Stomach (tissue), 19 donors: ENCODE measurements at places on chromosomes 16 and 17. TPM values are rescaled to one million over a fixed set of nuclear protein-coding genes. Genes with fewer than 3 reads are reported as not detected.

ETV4 gene
- 0.58 TPM for total RNA-seq

- H3K27ac ChIP-seq: no peak overlapping the region
- no peaks in the 10 kb centered on the region for H3K36me3 ChIP-seq
- no peaks in the 10 kb centered on the region for H3K27me3 ChIP-seq
Observed at GRCh38 chr17:81142301-81143199, 22.8 kb upstream of the PVALEF start.

DNA sequence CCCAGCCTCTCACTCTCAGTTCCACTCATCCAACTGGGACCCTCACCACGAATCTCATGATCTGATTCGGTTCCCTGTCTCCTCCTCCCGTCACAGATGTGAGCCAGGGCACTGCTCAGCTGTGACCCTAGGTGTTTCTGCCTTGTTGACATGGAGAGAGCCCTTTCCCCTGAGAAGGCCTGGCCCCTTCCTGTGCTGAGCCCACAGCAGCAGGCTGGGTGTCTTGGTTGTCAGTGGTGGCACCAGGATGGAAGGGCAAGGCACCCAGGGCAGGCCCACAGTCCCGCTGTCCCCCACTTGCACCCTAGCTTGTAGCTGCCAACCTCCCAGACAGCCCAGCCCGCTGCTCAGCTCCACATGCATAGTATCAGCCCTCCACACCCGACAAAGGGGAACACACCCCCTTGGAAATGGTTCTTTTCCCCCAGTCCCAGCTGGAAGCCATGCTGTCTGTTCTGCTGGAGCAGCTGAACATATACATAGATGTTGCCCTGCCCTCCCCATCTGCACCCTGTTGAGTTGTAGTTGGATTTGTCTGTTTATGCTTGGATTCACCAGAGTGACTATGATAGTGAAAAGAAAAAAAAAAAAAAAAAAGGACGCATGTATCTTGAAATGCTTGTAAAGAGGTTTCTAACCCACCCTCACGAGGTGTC is 26.6 kb downstream of the STH start:
- DNase-seq: no peak
- H3K27ac ChIP-seq: no peak overlapping the region
- peaks cover 64% of the 10 kb centered on the region for H3K36me3 ChIP-seq

OR1F1 gene
- total RNA-seq: not detected

UQCRC2 gene
- total RNA-seq: 702 TPM

DNA sequence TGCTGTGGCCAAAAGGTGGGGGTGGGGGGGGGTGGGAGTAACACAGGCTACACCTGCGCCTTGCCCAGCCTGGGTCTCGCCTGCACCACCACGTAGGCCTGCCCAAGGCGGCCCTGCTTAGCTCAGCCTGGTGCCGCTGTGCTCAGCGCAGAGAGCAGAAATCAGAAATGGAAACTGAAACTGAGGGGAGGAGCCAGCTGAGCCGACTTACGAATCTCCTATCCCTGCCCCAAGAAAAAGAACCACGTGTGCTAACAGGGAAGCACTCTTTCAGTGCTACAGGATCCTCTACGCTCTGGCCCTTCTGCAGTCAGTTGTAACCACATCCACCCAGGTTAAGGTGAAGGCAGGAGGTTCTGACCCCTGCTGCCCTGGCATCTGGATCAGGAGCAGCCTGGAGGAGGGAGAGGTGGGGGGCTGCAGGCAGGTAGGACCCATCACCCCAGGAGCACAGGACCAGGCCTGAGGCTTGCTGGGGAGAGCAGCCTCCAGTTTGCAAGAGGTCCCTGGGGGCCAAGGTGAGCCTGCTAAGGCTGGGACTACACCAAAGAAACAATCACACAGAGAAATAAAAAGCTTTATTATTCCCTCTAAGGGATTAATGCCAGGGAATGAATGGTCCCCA is at the start of gene DHX58:
Gene DHX58, minus strand, starts transcription at position 163 of the 625 bp plus-strand sequence. CDS start 822 bp downstream, outside the sequence.
- H3K4me3 ChIP-seq: peak within 1 kb of the TSS; percentile 61
- H3K36me3 ChIP-seq: peaks cover 61% of the 10 kb centered on the region
- peak within 1 kb of the TSS; percentile 96 for H3K27ac ChIP-seq
- H3K27me3 ChIP-seq: no peaks in the 10 kb centered on the region

TNFSF13 gene
- total RNA-seq: 40.0 TPM

DNA sequence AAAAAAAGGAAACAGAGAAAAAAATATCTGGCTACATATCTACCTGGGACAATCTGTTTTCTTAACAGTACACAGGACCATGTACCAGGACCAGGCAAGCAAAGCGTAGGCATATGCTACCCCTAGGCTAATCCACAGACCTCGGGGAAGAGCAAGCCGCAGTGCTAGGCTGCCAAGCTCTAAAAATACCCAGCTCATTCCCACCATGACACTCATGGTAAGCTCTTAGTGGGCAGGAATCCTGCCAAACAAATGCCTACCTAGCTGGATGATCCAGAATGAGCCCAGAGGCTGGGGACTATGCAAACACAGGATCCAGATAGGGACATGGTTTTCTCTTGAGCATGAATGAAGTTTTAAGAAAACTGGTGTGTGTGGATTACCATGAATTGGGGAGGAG is 95.6 kb downstream of the GRIN2A start:
- H3K4me1 ChIP-seq: peaks cover 16% of the 10 kb centered on the region
- no peaks in the 10 kb centered on the region for H3K36me3 ChIP-seq
- no peaks in the 10 kb centered on the region for H3K27me3 ChIP-seq
- no peak overlapping the region for H3K4me3 ChIP-seq
- DNase-seq: no peak

GRCh38 chr17:17108451-17109049 is 66.3 kb downstream of the MPRIP start:
- H3K4me1 ChIP-seq: peaks cover 80% of the 10 kb centered on the region
- peak overlapping the region; percentile 74 for H3K27ac ChIP-seq
- peaks cover 7% of the 10 kb centered on the region for H3K36me3 ChIP-seq
- no peak overlapping the region for H3K4me3 ChIP-seq
- peak; percentile 57 for DNase-seq

GRCh38 chr17:79000396-79001189 is 9.0 kb downstream of the CANT1 start:
- no peak overlapping the region for H3K27ac ChIP-seq
- no peak for DNase-seq
- no peak overlapping the region for H3K4me3 ChIP-seq
- peaks cover 60% of the 10 kb centered on the region for H3K4me1 ChIP-seq
- no peaks in the 10 kb centered on the region for H3K27me3 ChIP-seq

DNA sequence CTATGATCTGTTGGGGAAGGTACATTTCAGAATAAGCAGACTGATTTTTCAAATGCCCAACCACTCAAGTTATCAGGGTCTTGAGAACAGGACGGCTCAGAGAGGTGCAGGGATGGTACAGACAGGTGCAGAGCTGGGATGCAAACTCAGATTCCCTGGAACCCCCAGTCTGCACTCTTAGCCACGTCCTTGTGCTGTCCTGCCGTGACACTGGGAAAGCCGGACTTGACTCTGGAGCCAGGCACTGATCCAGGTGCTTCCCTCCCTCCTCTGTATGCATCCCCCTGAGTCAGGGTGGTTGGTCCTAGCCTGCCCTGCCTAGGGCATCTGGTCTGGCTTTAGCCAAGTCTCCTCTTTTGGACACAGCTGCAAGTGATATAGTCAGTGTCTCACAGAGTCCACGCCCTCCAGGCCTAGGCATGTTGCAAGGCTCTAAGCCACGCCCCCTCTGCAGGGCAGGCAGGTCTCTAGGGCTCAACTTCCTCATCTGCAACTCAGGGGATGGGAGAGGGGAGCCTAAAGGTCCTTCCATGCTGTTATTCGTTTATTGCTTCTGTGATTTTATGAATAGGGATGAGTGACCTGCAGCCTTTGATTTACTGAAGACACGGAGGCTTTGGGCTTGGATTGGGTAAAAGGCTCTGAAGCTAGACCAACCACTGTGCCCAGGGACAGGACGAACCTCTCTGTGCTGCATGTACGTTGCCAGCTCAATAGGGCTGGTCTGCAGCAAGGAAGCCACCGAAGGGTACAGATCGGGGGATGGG is 97.3 kb downstream of the SDK2 start:
- no peaks in the 10 kb centered on the region for H3K27me3 ChIP-seq
- H3K4me1 ChIP-seq: no peaks in the 10 kb centered on the region
- peak; percentile 68 for DNase-seq
- no peaks in the 10 kb centered on the region for H3K36me3 ChIP-seq
- no peak overlapping the region for H3K4me3 ChIP-seq
- no peak overlapping the region for H3K27ac ChIP-seq

TMEM92 gene
- total RNA-seq: 2.7 TPM

GRCh38 chr17:32498391-32498790 is 11.6 kb downstream of the CDK5R1 start:
- no peak for DNase-seq
- H3K36me3 ChIP-seq: peaks cover 11% of the 10 kb centered on the region
- no peak overlapping the region for H3K27ac ChIP-seq
- peaks cover 15% of the 10 kb centered on the region for H3K4me1 ChIP-seq

GRCh38 chr17:67425571-67426160 is 48.6 kb downstream of the PITPNC1 start:
- H3K27ac ChIP-seq: no peak overlapping the region
- no peak overlapping the region for H3K4me3 ChIP-seq
- no peak for DNase-seq
- H3K36me3 ChIP-seq: no peaks in the 10 kb centered on the region

KRT31 gene
- not detected for total RNA-seq

TBC1D3B gene
- not detected for total RNA-seq

DNA sequence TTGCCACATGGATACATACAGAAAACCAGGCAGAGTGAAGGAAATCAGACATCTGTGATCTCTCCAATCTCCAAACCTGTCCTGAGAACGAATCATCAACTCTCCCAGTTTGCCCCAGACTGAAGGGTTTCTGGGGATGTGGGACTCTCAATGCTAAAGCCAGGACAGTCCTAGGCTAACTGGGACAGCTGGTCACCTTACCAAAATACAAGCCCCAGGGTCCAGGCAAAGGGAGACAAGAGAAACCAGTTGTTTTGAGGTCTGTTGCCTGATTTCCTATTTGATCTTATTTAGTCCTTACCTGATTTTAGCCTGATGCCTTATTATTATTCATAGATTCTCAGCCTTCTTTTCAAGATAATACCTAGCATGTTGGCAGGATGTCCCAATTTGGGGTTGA is 51.7 kb upstream of the TAC4 start:
- no peak overlapping the region for H3K27ac ChIP-seq
- no peak for DNase-seq
- H3K27me3 ChIP-seq: peaks cover 48% of the 10 kb centered on the region
- H3K36me3 ChIP-seq: no peaks in the 10 kb centered on the region

OR3A3 gene
- total RNA-seq: not detected

DNA sequence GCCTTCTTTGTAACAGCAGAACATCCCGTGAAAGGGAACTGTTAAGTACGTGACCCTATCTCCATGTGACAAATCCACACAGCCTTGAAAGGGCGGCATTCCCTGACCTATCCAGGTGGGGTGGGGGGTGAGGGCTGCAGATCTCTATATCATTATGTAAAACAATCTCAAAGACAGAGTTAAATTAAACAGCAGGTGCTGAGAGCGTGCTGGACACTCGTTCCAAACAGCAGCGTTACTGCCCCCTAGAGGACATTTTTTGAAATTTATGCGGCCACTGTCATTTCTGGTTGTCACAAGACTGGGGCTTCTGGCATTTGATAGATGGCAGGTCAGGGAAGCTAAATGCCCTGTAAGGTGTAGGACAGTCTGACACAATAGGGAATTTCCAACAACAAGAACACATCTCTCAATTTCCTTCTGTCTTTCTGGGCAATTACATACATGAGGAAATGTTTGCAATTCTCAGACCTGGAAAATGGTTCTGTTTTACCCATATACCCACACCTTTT is 6.7 kb upstream of the SLC25A39 start:
- no peak overlapping the region for H3K4me3 ChIP-seq
- no peaks in the 10 kb centered on the region for H3K36me3 ChIP-seq
- DNase-seq: peak; percentile 80
- H3K27ac ChIP-seq: no peak overlapping the region

WIPF2 gene
- 15.2 TPM for total RNA-seq

ZNF423 gene
- 1.3 TPM for total RNA-seq

NMT1 gene
- total RNA-seq: 74.0 TPM

- H3K36me3 ChIP-seq: peaks cover 20% of the 10 kb centered on the region
- no peaks in the 10 kb centered on the region for H3K27me3 ChIP-seq
- peaks cover 9% of the 10 kb centered on the region for H3K4me1 ChIP-seq
- no peak overlapping the region for H3K27ac ChIP-seq
- DNase-seq: no peak
Observed at GRCh38 chr17:42791948-42792347, 6.6 kb downstream of the COA3 start.

APOH gene
- not detected for total RNA-seq

- H3K27ac ChIP-seq: no peak overlapping the region
- H3K27me3 ChIP-seq: no peaks in the 10 kb centered on the region
- peak; percentile 40 for DNase-seq
- H3K36me3 ChIP-seq: peaks cover 63% of the 10 kb centered on the region
- no peak overlapping the region for H3K4me3 ChIP-seq
- no peaks in the 10 kb centered on the region for H3K4me1 ChIP-seq
Observed at GRCh38 chr17:64787255-64787920, 125.3 kb upstream of the SMURF2 start.

- H3K27me3 ChIP-seq: no peaks in the 10 kb centered on the region
- no peak for DNase-seq
- no peak overlapping the region for H3K4me3 ChIP-seq
- no peaks in the 10 kb centered on the region for H3K36me3 ChIP-seq
Observed at GRCh38 chr16:54579106-54579728, 292.6 kb upstream of the IRX3 start.

DNA sequence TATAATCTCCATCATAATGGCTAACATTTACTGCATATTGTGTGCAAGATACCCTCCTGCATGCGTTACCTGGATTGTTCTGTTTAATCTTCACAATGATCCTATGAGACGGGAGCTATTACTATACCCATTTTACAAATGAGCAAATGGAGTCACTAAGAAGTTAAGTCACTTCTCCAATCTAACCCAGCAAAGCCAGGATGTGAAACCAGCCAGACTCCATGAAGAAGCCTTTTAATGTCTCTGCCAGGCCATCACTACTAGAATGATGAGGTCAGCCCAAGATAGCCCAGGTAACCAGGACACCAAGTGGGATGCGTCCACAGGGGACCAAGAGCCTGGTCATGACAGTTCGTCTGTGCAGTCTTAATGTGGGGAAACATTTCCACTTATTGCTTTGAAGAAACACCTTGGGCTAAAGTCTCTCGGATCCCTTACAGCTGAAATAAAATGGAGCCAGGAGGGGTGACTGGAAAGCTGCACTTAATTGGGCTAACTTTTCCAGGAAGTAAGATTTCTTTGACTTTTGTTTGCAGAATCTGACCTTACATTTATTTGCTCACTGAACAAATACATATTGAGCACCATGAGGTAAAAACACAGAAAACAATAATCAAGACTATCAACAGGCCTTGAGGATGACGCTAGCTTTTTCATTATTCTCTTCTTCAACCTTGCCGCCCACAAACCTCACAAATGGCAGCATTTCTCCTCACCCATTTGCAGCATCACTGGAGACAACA is 926 bp upstream of the SHCBP1 start:
- H3K27ac ChIP-seq: no peak overlapping the region
- no peaks in the 10 kb centered on the region for H3K36me3 ChIP-seq
- no peaks in the 10 kb centered on the region for H3K27me3 ChIP-seq
- H3K4me3 ChIP-seq: no peak overlapping the region
- peaks cover 13% of the 10 kb centered on the region for H3K4me1 ChIP-seq

DNA sequence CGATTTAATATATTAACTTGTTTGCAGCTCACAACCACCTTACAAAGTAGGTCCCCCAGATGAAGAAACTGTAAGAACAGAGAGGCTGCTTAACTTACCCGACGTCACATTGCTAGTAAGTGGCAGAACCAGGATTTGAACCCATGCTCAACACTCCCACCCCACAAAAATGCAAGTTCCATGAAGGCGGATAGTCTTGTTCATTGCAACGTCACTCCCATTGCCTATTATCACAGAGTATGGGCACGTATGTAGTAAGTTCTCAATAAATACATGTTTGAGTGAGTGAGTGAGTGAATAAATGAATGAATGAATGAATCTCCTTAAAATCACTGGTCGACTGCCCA is 1.1 kb downstream of the USP31 start:
- no peak for DNase-seq
- H3K4me1 ChIP-seq: peaks cover 45% of the 10 kb centered on the region
- no peaks in the 10 kb centered on the region for H3K36me3 ChIP-seq
- peak overlapping the region; percentile 94 for H3K27ac ChIP-seq
- H3K27me3 ChIP-seq: no peaks in the 10 kb centered on the region
